Smooth muscle cell of bladder (primary cell): ENCODE measurements at places on chromosomes 11 and 22. TPM values are rescaled to one million over a fixed set of nuclear protein-coding genes. Genes with fewer than 3 reads are reported as not detected.

Gene PATE4
- not detected in 2 replicates for total RNA-seq

Gene RTN4RL2
- total RNA-seq, result 0.09 TPM in 1 of 2 replicates, not detected in the other

Gene KRTAP5-10
- total RNA-seq, result not detected in 2 replicates

Gene BTBD18
- not detected in 2 replicates for total RNA-seq
